ENCODE measurements at places on chromosomes 16 and 17. TPM values are rescaled to one million over a fixed set of nuclear protein-coding genes. Genes with fewer than 3 reads are reported as not detected.
A peak's percentile ranks its signal among the peaks of the same experiment; 100 is the strongest.

DNA sequence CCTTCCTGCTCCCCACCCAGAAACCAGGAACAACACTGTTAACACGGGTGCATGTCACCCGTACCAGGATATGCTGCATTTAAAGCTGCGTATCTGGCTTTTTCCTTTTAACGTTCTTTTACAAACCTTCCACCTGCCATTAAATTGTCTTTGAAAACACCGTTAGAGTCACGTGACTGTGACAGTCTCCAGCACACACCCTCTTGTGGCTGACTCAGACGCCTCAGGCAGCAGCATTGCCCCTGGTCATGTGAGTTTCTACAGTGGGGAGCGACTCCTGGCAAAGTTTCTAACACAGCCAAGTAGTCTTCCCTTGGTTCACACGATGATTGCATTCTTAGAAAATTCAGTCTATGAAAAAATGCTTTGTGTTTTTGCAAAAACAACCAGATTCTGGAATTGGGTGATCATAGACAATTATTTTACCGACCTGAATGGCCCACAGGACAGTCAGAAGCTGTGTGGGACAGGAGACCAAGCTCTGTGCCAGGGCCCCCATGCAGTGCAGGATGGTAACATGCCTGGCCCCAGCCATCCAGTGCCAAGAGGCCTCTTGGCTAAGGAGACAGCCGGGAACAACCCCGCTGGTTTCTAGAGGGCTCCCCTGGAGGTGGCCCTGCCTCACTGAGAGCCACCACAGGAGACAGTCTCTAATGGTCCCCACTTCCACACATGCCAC is 199.1 kb downstream of the KATNIP start:
- H3K4me3 ChIP-seq = no peak overlapping the region
- no peaks in the 10 kb centered on the region for H3K27me3 ChIP-seq
- H3K27ac ChIP-seq = no peak overlapping the region

Gene ZG16B
- 5.4 TPM for total RNA-seq

GRCh38 chr16:88870608-88871348 is 4.3 kb upstream of the PABPN1L start:
- no peaks in the 10 kb centered on the region for H3K4me1 ChIP-seq
- no peak for DNase-seq
- no peak overlapping the region for H3K27ac ChIP-seq
- no peak overlapping the region for H3K4me3 ChIP-seq
- H3K36me3 ChIP-seq = no peaks in the 10 kb centered on the region

Gene KCNJ16
- total RNA-seq = 40.6 TPM

DNA sequence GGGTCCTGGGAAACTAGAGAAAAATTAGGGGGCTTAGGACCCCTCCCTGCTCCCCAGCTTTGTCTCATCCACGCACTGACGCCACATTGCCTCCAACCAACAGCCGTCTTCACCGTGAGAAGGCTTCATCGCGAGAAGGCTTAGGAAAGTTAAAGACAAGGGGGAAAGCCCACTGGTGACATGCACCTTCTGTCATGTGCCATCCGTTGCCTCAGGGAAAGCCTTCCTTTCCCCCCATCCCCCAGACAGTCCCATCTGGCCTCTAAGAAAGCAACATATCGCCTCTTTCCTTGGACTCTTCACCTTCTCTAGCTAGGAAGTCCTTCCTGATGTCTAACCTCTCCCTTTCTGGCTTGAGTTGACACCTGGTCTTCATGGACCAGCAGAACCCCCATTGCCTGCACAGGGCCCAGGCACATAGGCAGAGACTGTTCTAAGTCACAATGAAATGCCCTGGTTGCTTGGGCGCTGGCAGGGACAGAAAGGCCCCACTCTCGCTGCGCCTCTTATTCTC is 2.1 kb downstream of the FOXN1 start:
- no peak overlapping the region for H3K4me3 ChIP-seq
- no peaks in the 10 kb centered on the region for H3K27me3 ChIP-seq
- no peaks in the 10 kb centered on the region for H3K36me3 ChIP-seq
- H3K27ac ChIP-seq = no peak overlapping the region

DNA sequence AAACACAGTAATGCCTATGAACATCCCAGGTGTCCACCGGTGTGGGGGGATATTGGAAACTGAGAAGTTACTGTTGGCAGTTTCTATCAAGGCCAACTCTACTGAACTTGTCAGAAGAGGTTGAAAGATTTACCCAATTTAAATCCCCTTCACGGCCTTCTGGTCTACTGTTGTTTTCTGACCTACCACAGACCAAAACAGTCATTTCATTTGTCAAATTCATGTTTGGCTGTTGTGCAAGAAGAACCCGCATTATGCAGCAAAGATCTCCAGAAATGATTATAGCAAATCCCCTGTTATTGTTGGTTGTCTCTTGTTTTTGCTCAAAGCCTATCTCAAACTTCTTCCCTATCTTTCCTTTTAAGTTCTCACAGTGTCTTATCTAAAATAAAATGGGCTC is 73.1 kb upstream of the MAF start:
- H3K4me3 ChIP-seq = no peak overlapping the region
- H3K4me1 ChIP-seq = no peaks in the 10 kb centered on the region
- H3K27ac ChIP-seq = no peak overlapping the region
- no peaks in the 10 kb centered on the region for H3K36me3 ChIP-seq
- no peaks in the 10 kb centered on the region for H3K27me3 ChIP-seq
- DNase-seq = no peak

- DNase-seq = peak; percentile 66
- no peaks in the 10 kb centered on the region for H3K36me3 ChIP-seq
- no peak overlapping the region for H3K4me3 ChIP-seq
- H3K27ac ChIP-seq = peak overlapping the region; percentile 98
These were observed 52.3 kb upstream of the LGALS9 start for GRCh38 chr17:27578718-27579085.

DNA sequence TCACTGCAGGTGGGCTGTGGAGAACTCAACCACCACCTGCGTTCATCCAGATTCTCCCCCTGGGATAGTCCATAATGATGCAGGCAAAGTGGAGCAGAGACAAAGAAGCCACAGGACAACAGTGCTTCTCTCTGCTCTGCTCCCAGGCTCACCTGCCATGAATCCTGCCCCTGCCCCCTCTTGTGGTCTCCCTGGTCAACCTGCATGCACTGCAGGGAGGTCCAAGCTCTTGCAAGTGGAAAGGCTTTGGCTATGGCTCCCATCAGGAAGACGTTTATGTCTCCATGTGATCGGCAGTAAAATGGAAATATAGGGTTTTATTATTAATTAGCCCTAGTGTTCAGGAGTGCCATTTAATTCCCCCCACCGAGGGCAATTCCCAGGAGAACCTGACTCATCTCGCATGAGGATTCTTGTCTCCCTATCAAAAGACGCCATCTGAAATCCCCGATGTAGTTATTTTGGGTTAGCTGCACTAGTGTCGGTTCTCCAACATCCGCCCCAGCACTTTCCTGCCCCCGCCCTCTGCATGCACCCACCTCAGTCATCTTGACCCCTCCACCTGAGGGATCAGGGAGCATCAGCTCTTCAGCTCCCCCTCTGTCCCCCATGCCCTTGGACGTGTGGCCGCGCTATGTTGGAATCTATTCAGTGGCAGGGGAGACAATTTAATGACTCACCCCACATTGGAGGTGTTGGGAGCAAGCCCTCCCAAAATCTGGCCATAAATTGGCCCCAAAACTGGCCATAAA is 91.8 kb downstream of the KCNJ12 start:
- no peak for DNase-seq
- no peaks in the 10 kb centered on the region for H3K36me3 ChIP-seq
- H3K27me3 ChIP-seq = peaks cover 14% of the 10 kb centered on the region
- peaks cover 13% of the 10 kb centered on the region for H3K4me1 ChIP-seq
- H3K4me3 ChIP-seq = no peak overlapping the region
- no peak overlapping the region for H3K27ac ChIP-seq

Measured in hepatocyte (in vitro differentiated cells).